ENCODE measurements at places on chromosomes 2 and 18. TPM values are rescaled to one million over a fixed set of nuclear protein-coding genes. Genes with fewer than 3 reads are reported as not detected.

The POMC gene
- total RNA-seq: 11.7 TPM

The SERPINB10 gene
- total RNA-seq: 1.7 TPM

The PAIP2B gene
- 3.0 TPM for total RNA-seq

The SIX3 gene
- total RNA-seq: not detected

The GALM gene
- total RNA-seq: 12.0 TPM

The PLEKHA3 gene
- total RNA-seq: 8.4 TPM

The SKA1 gene
- total RNA-seq: 11.5 TPM

The CDH7 gene
- 2.5 TPM for total RNA-seq

The NPPC gene
- total RNA-seq: 8.5 TPM

The ZNF804A gene
- 0.09 TPM for total RNA-seq

The MAL gene
- total RNA-seq: 190 TPM

The SP140 gene
- total RNA-seq: 6.6 TPM

The GREB1L gene
- 0.09 TPM for total RNA-seq

The RGPD8 gene
- total RNA-seq: 5.6 TPM

All from thymus (tissue), 14 donors.